Skeletal muscle cell (primary cell): ENCODE measurements at places on chromosomes 2 and 18.

- no peak for DNase-seq
These were observed 85.9 kb downstream of the CPS1 start for GRCh38 chr2:210642333-210642732.

- DNase-seq: no peak
These were observed 43.4 kb upstream of the OTOF start for GRCh38 chr2:26521054-26521912.

GRCh38 chr2:65404988-65405697, 27.3 kb downstream of the SPRED2 start:
- DNase-seq: no peak

DNA sequence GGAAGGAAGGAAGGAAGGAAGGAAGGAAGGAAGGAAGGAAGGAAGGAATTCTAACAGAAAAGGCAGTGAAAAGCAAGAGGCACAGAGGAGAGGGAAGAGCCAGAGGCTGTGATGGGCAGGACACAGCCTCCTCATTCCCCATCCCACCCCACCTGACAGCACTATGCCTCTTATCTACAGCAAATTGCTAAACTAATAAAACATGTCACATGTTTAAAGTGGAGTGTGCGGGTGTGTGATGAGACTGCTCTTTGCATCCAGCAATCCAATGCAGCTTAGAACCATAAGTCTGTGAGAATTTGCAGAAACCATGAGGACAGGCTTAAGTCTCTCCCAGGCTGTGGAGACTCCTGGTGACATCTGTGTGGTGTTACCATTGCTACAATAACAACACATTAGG, 108.4 kb upstream of the ALK start:
- DNase-seq: no peak

DNA sequence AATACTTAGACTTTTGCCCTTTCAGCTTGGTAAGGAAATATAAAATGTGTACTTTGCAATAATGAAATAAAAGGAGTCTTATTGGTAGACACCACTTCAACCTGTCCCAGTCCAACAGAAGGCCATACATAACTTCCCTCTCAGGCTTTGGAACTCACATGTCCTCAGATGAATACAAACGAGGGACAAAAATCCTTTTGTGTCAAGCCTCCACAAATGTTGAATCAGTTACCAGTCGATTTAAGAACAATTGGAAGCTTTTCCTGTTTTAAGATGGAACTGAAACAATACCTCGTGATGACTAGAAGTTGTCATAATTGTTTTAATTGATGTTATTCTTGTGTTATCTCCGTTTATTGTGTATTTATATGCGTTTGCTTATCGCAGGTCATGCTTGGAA, 385.1 kb upstream of the POU3F3 start:
- DNase-seq: no peak

DNA sequence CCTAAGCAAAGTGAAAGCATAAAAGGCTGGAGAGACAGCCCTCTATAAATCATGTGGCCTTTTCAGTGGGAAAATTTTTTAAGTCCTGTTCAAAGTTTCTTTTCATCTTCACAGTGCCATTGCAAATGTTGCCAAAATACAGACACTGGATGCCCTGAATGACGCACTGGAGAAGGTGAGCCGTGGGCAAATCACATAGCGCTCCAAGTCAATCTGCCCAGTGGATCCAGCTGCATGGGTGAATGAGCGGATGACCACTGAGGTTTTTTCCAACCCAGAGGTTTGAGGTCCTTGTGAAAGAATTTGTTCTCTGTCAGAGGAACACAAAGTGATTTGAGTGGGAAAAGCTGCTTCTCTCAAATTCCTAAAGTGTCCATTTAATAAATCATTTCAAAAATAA, 11.8 kb downstream of the DAPL1 start:
- no peak for DNase-seq

- no peak for DNase-seq
These were observed 80.6 kb downstream of the NRP2 start for GRCh38 chr2:205762881-205763280.

DNA sequence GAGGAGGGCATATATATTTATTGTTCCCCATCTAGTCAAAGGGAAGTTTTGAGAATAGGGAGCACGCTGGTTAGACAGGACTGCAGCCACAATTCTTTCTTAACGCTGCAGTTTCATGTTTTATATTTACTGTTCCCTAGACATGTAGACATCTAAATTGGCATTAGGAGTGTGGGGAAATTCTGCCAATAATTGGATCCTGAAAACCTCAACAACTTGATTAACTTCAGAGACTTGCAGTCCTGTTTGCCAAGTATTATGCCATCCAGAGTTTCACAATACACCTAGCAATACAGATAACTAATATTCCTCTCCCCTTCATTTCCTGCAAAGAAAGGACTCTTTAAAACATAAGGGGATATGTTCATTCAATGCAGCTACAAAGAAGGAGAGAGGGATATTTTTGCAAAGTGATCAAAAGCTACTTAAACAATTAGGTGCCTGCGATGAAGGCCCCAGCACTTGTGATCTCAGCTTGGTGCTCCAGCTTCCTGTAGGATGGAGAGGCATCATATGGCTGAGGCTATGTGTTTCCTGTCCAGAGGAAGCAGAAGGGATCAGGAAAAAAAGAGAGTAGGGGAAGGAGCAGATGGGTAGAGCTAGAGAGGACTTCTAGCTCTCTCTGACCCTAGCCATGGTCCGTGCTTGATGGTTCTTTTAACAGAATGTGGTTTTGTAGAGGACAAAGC, 264.4 kb downstream of the MTX2 start:
- DNase-seq: no peak

- DNase-seq: no peak
These were observed 426.3 kb downstream of the LRP1B start for GRCh38 chr2:141704541-141704940.

- DNase-seq: no peak
These were observed 120.1 kb upstream of the SLC39A10 start for GRCh38 chr2:195536906-195537305.

DNA sequence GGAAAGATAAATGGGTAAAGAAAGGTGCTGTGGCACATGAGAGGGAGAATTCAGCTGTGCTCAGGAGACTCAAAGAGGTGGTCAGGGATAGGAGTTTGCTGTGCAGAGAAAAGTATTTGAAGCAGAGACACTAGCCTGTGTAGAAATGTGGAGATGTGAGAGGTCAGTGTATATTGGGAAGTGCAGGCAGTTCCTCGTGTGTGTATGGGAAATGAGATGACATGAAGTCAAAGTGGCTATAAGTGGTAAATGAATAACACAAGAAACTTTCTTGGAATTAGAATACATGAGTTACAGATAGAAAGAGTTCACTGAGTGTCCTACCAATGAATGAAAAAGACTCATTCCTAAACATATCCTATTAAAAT, 11.6 kb downstream of the MAP3K20 start:
- DNase-seq: peak; percentile 34

DNA sequence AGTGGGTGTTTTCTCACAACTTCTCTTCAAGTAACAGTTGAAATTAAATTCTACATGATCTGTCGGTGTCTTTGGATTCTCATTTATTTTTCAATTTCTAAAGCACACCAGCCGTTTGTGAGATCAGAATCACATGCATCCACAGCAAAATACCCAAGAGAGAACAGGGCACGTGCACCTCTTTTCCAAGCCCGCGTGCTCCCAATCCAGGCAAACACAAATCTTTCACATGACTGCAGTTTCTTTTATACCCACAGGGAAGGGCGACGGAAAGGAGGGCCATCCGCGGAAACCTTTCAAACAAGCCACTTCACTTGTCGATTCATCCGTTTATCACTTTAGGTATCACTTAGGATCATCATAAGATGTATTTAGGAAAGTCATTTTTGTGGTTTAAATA, 13.0 kb upstream of the DAPL1 start:
- DNase-seq: no peak
